GM12892 (cell line): ENCODE measurements at places on chromosomes 2 and 18.

DNA sequence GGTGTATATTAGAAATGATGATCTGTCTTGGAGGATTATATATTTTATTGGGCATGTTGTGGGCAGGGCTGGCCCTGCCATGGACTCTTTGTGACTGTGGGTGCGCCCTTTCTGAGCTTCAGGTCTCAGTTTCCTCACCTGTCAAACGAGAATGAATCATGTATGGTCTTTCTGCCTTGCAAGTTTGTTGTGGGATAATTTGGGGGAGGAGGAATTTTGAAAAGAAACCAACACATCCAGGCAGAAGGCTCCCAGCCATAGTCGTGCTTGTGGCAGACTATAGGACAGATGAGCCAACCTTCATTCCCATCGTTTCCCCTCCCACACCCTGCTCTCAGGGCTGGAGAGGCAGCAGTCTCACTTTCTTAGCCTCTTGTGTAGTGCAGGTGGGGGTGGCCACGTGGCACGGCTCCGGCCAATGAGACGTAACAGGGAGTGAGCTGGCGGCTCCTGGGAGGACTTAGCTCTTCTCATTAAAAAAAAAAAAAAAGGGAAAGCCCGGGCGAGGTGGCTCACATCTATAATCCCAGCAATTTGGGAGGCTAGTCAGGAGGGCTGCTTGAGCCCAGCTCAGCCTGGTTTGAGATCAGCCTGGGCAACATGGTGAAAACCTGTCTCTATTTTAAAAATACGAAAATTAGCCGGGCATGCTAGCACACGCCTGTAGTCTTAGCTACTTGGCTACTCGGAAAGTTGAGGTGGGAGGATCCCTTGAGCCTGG, 63.1 kb downstream of the RHOB start:
- no peak for DNase-seq

GRCh38 chr2:238846628-238847418, 1.1 kb upstream of the TWIST2 start:
- DNase-seq, result no peak

DNA sequence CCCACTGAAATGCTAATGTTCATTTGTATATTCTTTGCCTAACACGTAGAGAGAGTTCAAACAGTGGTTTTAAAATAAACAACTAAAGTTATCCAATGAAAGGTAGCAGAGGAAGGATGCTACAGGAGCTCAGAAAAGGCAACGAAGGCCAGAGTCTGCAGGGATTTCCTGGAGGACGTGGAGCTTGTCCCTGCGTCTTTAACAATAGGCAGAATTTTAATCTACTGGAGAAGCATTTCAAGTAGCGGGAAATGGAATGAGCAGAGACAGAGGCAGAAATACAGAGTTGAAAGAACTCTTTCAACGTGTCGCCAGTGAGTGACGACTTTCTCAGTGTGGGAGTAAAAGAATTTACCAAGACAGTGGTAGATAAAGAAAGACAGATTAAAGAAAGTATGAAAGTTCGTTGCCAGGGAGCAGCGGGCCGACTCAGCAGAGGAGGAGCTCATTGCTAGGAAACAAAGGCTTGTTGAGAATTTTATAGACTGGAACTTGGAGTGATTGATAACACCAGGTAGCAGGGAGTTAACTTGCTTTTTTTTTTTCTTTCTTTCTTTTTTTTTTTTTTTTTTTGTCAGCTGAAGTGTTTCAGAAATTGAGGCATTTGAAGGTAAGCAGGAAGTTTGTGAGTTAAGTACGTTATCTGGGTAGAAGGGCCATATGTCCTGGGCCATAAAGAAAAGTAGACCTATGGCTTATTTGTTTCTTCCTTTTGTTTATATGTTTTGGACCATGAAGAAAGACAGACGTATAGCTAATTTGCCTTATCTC, 625 bp upstream of the NBAS start:
- no peak for DNase-seq

GRCh38 chr2:134271758-134272157, 17.9 kb downstream of the MGAT5 start:
- no peak for DNase-seq

DNA sequence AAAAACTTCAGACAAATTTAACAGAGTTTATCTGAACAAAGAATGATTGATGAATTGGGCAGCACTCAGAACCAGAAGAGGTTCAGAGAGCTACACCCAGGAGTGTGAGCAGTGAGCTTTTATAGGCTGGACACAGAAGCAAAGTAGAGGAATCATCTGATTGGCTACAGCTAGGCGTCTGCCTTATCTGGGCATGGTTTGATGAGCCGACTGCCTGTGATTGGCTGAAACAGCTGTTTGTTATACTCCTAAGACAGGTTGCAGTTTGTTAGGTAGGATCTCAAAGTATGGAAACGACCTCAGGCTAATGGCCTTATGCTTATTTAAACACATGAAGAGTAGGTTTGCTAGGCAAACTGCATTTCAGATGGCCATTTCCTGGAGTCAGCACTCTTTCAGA, 188.9 kb downstream of the MYO1B start:
- DNase-seq, result no peak

DNA sequence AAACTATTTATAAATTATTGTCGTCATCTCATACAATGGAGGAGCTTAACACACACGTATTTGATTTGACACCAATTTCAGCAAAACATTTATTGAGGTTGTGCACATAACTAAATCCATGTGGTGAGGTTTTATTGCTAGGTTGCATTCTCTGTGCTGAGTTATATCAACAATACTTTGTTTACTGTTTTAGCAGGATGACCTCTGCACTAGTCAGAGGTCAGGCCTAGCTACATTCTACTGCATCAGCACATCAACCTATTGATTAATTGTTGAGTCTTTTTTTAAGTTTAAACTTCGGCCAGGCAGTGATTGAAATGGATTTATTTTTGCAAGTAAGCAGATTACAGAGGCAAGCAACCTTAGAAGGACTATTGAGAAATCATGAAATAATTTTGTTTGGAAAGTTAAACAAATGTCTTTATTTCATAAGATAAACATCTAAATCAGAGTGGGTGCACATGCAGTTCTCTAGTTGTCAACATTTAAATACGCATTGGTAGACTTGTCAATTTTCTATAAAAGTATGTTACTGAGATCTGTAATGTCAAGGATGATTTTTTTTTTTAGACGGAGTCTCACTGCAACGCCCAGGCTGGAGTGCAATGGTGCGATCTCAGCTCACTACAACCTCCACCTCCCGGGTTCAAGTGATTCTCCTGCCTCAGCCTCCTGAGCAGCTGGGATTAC, 75.2 kb upstream of the CD28 start:
- no peak for DNase-seq

GRCh38 chr2:86793752-86794151, 3.0 kb upstream of the CD8A start:
- no peak for DNase-seq

DNA sequence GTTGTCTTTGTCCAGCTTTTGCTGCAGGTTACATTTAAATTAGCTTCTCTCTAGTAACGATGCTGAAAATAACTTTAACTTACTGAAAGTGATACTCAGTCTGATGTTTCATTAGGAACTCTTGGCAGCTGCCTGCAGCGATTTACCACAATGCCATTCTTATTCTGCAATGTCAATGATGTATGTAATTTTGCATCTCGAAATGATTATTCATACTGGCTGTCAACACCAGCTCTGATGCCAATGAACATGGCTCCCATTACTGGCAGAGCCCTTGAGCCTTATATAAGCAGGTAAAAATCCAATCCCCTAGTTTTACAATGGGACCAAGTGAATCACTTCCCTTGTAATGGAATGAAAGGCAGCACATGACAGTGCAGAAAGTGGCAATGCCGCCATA, 16.3 kb upstream of the MFF start:
- DNase-seq, result no peak

GRCh38 chr18:44079606-44080005, 601.1 kb upstream of the SETBP1 start:
- DNase-seq, result no peak

GRCh38 chr2:238900511-238900910, 52.6 kb downstream of the TWIST2 start:
- DNase-seq, result no peak

DNA sequence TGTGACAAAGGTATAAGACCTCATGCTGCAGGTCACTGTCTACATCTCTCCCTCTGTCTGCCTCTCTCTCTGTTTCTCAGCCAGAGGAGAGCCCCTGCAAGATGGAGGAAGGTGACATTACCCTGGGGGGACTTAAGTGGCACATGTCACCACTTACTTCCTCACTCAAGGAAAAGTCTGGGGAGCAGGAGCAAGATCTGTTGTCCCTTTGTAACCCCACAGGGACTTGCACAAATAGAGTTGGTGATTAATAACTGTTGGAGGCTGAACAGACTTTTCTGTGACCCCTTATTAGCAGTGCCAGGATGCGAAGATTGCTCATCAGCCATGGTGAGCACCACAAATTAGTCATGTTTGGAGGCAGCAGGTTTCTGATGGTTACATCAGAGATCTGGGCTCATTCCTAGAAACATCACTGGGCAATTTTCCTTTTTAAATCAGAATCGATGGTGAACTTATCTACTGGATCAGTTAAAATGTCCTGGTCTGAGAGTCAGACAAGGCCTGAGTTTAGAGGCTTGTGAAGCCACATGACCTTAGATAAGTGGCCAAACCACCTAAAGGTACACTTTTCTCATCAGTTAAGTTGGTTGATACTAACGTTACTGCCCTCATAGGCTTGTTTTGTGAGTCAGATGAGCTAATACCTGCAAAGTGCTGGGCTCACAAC, 81.2 kb upstream of the LTBP1 start:
- no peak for DNase-seq

GRCh38 chr2:137775529-137775928, 188.7 kb upstream of the HNMT start:
- DNase-seq, result no peak

- DNase-seq, result no peak
Measured at GRCh38 chr2:163198972-163199371, 360.4 kb upstream of the KCNH7 start.

DNA sequence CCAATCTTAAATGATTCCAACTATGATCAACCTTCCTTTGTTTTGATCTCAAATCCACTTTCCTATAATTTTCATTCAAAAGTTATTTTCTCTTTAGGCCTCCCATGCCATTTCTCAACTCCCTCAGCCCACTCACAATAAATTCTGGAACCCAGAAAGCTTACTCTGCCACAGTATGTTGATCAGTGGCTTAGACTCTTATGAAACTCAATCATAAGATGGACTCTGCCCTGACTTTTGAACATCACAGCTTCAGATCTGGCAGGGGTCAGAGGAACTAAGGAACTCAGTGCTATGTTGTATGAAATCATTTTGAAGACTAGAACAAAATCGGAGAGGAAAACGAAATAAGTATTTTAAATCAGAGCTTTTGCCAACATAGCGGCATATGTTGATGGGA, 59.8 kb upstream of the LGALSL start:
- no peak for DNase-seq

DNA sequence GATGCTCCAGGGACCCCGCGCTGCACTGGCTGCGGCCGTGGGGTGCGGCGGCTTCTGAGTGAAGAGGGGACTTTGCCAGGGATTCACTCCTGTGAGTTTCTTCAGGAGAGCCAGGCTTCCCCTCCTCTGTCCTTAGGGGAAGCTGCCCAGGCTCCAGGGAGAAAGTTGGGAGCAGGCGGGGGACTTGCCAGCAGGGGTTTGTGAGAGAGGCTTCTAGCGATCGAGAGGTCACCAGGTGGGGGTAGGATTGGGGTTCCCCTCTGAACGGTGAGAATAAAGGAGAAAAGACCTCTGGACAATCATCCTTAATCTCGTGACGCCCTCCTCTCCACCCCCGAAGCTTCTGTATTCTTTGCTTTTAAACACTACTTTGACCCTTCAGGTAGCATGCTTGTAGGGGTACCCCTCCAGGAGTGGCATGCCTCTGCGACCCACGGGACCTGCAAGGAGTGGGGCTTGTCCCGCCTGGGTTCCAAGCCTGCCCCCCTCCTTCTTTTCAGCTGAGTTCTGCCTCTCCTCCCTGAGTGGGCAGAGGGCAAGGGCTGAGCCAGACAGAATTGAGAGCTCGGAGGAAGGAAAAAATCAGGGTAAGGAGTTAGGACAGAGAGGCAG, 601 bp downstream of the PROKR1 start:
- no peak for DNase-seq

GRCh38 chr2:29239209-29239960, 124.2 kb downstream of the CLIP4 start:
- DNase-seq, result no peak

- no peak for DNase-seq
Measured at GRCh38 chr2:126041391-126042047, 614.4 kb upstream of the GYPC start.

GRCh38 chr2:95166065-95166763, 605 bp downstream of the ZNF2 start:
- no peak for DNase-seq

DNA sequence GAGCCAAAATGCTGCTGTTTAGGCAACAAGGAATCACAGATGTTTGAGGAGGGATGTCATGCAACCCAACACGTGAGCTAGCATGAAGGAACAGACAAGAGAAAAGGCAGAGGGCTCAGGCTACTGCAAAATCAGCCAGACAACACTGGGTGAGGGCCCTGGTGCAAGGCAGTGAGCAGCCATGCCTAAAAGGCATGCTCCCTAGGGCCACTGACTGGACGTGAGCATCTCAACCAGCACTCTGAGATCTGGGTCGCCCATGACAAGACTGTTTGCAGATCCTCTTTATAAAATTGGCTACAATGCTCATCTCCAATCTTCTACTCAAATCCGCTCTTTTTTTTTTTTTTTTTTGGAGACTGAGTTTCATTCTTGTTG, 49.1 kb downstream of the KIAA2012 start:
- no peak for DNase-seq

DNA sequence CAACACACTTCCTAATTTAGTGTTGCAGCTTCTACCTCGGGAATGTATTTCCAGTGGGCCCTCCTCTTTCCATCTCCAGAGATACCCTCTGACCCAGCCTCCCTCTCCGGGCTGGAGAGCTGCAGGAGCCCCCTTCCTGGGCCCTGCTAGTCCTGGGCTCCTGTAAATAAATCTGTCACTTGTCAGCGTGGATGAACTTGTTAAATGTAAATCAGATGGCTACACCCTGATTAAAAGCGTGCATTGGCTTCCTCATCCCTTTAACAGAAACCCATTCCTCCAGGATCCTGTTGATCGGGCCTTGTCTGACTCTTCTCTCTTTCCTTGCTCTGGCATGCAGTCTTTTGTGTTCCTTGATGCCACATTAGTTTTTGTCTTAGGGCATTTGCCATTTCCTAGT, 2.4 kb downstream of the ZNF236 start:
- DNase-seq, result no peak

GRCh38 chr2:65228263-65228750, 676 bp downstream of the ACTR2 start:
- no peak for DNase-seq

GRCh38 chr18:58828399-58829121, 36.1 kb upstream of the ZNF532 start:
- DNase-seq, result no peak

DNA sequence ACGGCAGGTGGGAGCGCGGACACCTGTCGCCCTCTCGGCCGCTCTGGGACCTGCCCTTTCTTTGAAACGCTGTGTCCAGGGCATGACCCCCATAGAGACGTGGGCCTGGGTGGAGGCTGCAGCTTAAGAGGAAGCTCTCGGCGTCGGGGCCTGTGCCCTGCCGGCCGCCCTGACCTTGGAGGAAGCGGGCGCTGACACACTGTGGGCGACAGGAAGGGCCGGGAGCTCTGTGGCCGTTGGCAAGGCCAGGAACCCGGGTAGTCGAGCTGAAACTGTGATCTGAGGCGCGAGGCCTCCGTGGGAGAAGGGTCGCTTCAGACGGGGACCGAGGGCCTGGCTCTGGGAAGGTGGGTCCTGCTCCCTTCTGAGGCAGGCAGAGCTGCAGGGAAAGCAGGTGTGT, 28.2 kb downstream of the KCNG2 start:
- DNase-seq, result no peak
